Cerebellar cortex (tissue), 1 donor: ENCODE measurements at places on chromosomes 2 and 18.

- no peak for DNase-seq
Observed at GRCh38 chr18:36083729-36084128, 16.4 kb upstream of the RPRD1A start.

GRCh38 chr2:15588329-15588919 is 3.2 kb upstream of the DDX1 start:
- DNase-seq, result peak; percentile 79

- no peak for DNase-seq
Observed at GRCh38 chr2:128580988-128581848, 262.6 kb upstream of the HS6ST1 start.

- DNase-seq, result no peak
Observed at GRCh38 chr2:42980764-42981416, 188.5 kb upstream of the HAAO start.

GRCh38 chr2:133657591-133657990 is 89.3 kb upstream of the NCKAP5 start:
- no peak for DNase-seq

GRCh38 chr2:176093898-176094249 is 1.4 kb downstream of the HOXD13 start:
- no peak for DNase-seq

- DNase-seq, result no peak
Observed at GRCh38 chr2:20454036-20454981, 7.4 kb downstream of the RHOB start.

DNA sequence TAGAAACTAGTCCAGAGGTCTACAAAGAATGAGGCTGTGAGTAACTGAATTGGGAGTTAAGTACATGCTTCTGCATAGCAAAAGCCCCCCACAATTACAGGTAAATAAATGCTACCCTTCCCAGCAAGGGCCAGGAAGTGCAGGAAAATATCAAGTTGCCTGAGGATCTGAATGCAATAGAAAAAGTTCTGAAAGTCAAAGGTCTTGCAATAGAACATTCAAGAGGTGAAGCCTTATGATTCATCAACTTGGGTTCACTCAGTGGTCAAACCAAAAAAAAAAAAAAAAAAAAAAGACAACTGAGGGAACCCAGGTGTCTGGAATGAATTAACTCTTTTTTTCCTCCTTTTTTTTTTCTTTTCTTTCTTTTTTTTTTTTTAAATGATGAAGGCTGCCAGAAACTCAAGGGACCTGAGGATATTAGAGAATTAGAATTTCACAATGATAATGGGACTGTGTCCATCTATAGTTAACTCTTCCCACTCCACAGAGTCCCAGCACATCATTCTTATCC is 42.9 kb upstream of the RFX8 start:
- DNase-seq, result no peak

DNA sequence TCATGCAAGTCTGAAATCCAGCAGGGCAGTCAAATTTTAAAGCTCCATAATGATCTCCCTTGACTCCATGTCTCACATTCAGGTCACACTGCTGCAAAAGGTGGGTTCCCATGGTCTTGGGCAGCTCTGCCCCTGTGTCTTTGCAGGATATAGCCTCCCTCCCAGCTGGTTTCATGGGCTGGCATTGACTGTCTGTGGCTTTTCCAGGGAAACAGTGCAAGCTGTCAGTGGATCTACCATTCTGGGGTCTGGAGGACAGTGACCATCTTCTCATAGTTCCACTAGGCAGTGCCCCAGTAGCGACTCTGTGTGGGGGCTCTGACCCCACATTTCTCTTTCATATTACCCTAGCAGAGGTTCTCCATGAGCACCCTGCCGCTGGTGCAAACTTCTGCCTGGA is 220.6 kb upstream of the COPS8 start:
- no peak for DNase-seq

DNA sequence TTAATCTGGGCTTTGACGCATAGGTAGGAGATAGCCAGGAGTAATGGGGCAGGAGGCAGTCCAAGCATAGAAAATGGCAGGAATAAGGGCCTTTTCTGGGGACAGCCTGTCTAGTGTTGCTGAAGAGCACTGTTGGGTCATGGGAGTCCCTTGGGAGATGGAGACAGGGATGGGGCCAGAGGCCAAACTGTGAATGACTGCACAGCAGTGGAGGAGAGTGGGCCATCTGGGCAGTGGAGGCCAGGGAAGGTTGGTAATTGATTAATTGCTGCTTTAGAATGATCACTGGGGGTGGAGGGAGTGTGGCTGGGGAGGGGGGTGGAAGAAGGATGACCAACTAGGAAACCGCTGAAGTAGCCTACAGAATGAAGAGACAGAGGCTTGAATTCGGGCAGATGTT is 28.6 kb upstream of the CREG2 start:
- DNase-seq, result no peak

DNA sequence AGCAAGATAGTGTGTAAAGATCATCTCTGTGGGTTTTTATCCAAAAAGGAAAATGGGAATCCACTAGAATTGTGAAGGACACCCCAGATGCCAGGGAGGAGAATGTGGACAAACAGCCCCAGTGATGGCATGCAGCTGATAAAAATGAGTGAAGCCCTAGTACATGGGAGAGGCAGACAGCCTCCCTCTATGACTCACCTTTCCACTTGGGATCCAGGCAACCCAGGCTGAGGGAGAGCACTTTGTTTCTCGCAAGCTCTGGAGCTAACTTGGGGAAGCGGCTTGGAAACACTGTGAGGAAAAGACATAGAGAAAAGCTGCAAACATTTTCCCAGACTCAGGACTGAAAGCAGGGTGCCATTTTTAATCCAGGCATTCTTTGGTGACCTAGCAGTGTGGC is 5.3 kb upstream of the FLACC1 start:
- no peak for DNase-seq

- peak; percentile 68 for DNase-seq
Observed at GRCh38 chr2:231672617-231673347, 35.5 kb upstream of the PTMA start.

GRCh38 chr18:49731860-49732311 is 81.4 kb downstream of the ACAA2 start:
- DNase-seq, result no peak

GRCh38 chr2:21772624-21773023 is 648.9 kb downstream of the TDRD15 start:
- no peak for DNase-seq

DNA sequence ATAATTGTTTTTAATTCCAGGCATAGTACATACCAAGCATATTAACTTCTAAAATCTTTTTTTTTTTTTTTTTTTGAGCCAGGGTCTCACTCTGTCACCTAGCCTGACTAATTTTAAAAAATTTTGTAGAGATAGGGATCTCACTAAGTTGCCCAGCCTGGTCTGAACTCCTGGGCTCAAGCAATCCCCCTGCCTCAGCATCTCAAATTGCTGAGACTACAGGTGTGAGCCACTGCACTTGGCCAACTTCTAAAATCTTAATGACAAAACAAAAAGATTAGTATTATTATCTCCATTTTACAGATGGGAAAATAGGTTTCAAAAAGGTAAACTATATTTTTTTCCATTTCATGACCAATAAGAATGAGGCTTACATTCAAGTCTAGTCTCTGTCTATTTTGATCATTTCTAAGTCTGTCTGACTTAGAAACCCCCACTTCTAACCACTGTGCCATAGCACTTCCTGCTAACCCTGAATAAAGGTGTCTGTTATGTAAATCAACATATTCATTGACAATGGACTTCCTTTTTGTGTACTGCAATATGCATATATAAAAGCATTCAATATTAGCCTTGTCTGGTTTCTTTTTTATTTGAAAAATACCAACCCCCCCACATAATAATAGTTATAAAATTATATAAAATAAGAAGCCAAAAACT is 28.7 kb upstream of the ZEB2 start:
- no peak for DNase-seq

DNA sequence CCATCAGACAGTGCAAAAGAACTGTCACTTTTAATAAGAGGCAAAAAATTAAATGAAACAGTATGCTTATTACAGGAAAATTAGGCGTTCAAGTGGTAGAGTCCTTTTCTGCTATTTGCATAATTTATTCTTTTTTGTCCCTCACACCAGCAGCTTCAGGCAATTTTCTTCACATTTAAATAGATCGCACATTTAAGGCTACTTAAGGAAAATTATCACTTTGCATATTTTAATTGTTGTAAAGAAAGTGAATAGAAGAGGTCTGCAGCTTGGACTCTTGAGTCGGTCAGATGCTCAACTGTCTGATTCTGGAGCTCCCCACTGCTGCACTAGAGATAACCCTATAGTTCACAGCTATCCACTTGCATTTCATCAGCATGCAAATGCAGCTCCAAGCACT is 141.3 kb downstream of the FIGN start:
- DNase-seq, result no peak

- no peak for DNase-seq
Observed at GRCh38 chr2:8115966-8116365, 565.9 kb upstream of the ID2 start.

DNA sequence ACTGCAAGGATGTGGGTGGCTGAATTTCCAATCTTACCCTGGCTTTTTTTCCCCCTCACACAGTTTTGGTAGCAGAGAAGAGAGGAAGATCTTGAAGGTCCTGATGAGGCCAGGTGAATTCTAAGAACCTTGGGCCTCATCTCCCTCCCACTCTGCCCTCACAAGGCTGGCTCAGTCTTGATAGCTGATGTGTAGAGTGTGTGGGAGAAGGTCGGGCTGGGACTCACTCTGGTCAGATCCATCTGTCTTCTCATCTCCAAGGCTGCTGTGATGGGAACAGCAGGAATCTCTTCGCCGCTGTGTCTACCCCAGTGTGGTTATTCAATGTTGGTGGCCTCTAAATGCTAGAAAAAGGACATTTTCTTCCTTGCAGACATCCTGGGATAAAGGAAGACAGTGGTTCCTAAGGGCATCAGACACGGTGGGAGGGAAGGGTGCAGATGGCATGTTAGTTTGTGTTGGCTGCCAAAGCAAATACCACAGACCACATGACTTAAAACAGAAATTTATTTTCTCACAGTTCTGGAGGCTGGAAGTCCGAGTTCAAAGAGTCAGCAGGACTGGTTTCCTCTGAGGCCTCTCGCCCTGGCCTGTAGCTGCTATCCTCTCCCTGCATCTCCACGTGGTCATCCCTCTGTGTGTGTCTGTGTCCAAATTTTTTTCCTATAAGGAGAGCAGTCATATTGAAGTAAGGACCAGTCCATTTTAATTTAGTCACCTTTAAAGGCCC is 37.6 kb upstream of the MGAT4A start:
- peak; percentile 80 for DNase-seq

DNA sequence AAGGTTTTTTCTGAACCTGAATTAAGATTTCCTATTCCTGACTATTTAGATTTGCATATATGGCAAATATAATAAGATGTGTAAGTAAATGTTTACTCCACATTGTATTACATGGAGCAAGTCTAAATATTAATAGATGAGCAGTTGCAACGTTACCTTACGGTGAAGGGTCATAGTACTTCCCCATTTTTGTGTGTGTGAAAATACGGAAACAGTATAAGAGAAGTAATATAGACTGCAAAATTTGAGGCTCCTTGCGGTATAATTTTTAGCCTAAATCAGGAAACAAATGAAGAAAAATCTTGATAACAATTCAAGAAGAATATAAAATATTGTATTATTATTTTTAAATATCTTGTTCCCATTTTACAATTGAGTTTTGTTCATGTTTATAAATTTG is 434.2 kb downstream of the GRB14 start:
- DNase-seq, result no peak

DNA sequence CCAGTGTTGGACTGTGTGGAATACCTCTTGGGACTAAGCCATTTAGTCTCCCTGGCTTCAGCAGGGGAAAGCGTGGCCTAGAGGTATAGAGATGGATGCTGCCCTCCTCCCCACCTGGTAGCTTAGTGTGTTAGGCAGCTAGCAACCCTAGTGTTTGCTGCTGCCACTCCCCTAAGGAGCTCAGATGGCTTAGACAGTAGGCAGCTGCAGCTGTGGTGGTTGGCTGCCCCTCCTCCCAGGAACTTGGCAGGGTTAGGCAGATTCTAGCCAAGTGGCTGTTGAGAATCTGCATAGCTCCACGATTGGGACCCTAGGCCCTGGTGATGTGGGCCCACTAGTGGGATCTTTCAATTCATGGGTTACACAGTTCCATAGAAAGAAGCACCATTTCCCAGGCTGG is 550.4 kb upstream of the CHAC2 start:
- DNase-seq, result no peak

DNA sequence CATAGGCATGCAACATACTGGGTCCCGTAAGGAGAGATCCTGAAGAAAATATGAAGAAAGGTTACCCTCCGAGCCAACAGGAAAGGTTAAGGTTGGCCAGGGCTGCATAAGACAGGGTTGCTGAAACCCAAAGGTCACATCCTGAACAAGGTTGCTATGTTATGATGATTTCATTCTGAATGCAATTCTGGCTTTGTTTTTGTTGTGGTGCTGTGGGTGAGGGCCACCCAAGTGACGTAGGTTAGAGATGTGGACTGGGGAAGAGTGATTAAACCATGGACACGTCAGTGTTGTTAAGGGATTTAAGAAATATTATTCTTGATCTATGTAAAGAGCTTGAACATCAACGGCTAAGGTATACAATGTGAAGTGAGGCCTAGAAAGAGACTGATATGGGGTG is 60.0 kb downstream of the ZEB2 start:
- no peak for DNase-seq

DNA sequence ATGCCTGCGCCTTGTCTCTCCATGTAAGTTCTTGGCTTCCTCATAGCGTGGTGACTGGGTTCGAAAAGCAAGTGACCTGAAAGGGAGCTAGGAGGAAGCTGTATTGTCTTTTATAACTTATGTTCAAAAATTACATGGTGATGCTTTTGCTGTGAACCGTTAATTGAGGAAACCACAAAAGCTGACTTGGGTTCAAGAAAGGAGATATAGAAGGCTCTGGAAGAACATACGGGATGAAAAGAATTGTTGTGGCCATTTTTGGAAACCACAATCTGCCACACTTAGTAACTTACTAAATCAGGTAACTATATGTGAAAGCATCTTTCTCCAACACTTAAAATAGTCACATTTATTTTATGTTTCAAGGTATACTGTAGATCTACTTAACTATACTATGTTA is 177.0 kb upstream of the RBMS1 start:
- DNase-seq, result no peak

- DNase-seq, result no peak
Observed at GRCh38 chr18:80059945-80060344, 25.7 kb downstream of the RBFA start.

GRCh38 chr2:202036601-202037037 is 3.0 kb downstream of the FZD7 start:
- DNase-seq, result peak; percentile 81

GRCh38 chr2:64036034-64036705 is 16.9 kb upstream of the VPS54 start:
- DNase-seq, result no peak

DNA sequence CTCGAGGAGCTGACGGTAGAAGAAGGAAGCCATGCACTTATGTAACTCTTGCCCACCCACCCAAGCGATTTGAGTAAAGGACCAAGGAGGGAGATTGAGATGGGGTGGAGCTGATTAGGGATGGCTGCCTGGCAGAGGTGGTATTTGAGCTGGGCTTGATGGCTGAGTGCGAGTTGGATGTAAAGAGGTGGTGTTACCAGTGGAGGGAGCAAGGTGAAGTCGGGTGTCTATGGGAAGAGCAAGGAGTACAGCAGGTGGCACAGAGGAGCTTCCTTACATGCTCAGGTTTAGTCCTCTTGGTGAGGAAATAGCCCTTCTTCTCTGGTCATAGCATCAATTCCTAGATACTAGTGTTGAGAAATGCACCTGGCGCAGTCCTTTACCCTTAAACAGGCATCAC is 294.2 kb upstream of the SKOR2 start:
- no peak for DNase-seq
